ENCODE measurements at places on chromosomes 3 and 15.

- no peak for DNase-seq
These were observed 260.8 kb downstream of the CGGBP1 start for GRCh38 chr3:87797872-87798566.

DNA sequence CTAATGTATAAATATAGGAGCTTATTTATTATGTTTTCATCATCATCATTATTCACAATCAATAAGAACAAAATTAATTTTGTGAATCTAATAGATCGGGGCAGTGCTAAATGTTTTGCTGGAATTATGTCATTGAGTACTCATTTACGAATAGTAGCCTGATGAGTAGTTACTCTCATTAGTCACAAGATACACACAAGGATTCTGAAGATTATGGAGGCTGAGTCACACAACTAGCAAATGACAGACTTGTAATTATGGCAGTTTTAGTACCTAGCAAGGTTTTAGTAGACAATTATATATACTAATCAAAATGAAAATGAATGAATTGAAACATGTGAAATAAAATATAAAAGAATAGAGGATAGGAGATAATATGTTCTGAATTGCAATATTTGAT, 954.2 kb downstream of the CADM2 start:
- DNase-seq = no peak

DNA sequence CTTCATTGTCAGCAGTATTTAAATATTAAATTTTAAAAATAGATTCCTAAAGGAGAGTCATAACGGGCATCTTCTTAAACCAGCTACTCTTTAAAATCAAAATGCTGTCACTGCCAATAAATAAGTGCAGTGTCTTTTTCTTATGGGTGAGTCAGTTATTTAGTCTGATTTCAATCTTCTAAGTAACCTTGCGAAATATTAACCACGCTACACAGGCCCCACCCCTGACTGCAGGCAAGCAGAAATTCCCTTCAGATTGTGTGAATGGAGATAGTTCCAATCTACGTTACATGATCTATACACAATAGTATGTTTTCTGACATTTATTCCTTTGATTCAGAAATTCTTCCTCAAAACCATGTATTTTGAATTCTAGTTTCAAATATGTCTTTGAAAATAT, 141.5 kb downstream of the GADL1 start:
- DNase-seq = no peak

DNA sequence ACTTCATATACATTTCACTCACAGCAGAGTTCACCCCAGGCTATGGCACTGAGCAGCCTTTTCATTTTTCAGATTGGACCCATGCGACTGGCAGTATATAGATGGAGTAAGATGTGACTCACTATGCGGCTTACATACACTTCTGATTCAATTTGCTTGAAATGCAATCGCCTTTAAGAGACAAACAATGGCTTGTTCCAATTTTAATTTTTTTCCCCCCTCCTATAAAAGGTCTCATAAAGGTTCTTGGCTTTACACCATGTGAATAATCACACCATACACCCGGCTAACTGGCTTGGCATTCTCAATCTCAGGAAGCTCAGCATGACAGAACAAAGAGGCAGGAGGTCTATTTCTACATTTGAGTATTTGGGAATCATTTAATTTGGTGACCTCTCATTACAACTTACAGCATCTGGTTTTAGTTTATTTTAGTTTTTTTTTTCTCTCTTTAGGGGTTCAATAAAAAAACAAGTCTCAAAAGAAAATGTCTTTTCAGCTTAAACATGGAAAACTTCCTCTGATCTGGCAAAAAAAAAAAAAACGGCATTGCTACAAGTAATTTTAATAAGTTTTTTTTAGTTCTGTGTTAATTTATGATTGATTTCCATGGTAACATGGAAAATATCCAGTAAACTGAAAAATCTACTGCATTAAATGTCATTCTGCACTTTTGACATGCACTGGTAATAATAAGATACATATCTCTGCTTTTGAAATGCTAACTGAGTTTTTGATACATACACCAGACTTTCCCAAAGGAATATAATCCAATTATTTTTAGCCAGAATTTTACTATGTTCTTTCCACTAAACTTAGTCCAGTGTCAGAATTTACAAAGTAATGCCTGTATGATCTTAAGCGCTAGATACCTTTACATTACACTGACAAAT, 38.8 kb downstream of the GADL1 start:
- DNase-seq = no peak

- DNase-seq = no peak
These were observed 162.5 kb downstream of the FNDC3B start for GRCh38 chr3:172201870-172202236.
